ENCODE measurements at places on chromosomes 5 and 9. TPM values are rescaled to one million over a fixed set of nuclear protein-coding genes. Genes with fewer than 3 reads are reported as not detected.

GRCh38 chr5:63928451-63928850 is 33.8 kb downstream of the HTR1A start:
- no peak for DNase-seq

Gene RNF180
- total RNA-seq = 5.6 TPM

DNA sequence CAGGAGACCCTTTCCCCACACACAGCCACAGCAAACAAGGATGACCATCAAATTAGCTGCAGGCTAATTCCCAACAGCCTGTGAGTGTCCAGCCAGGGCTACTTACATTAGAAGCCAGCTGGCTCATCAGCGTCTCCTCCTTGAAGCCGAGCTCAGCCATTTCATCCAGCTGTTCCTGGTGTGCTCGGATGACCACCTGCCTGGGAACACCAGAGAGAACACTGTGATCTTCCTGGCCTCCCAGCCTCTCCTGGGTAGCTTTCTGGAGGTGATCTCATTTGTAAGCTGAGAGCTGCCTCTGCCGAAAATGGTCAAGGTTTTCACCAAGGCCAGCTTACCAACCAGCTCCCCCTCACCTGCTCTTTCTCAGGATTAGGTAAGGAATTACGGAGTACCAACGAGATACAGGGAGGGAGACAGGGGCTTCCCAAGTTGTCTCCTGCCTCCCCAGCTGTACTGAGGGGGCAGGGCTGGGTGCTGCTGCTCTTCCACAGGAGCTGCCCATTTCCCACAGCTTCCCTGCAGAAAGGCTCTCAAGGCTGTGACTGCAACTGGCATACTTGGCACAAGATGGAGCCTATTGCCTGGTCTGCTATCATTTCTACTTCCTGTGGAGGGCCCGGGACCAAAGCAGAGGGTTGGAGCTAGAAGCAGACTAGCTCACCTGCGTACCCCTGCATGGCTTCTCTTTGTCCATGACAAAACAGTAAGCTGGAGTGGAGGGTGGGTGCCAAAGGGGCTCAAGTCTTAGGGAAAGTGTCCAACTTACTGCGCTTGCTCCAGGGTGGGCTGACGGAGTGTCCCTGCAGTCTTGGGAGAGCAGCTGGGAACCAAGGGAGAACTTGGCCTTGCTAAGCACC is 73.9 kb downstream of the KIF24 start:
- no peak for DNase-seq

Gene CBY3
- not detected for total RNA-seq

DNA sequence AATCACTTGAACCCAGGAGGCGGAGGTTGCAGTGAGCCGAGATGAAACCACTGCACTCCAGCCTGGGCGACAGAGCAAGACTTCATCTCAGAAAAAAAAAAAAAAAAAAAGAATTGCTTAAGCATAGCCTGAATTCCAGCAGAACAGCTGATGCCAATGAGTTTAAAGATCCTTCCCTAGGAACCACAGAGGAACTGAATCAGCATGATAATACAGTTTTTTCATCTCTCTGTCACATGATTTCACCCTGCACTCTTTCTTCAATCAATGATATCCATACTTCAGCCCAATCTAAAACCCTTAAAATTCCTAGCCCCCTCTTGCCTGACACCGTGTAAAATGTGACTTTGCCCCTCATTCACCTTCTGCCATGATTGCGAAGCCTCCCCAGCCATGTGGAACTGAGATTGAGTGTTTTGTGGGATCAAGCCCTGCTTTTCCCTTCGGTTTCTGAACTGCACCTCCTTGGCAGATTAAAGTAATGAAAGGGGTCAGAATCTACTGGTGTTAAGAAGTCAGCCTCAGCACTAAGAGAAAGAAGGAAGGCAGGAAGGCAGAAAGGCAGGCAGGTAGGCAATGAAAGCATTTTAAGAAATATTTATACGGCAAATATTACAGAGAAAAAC is 20.9 kb upstream of the DMXL1 start:
- DNase-seq = peak; percentile 53

DNA sequence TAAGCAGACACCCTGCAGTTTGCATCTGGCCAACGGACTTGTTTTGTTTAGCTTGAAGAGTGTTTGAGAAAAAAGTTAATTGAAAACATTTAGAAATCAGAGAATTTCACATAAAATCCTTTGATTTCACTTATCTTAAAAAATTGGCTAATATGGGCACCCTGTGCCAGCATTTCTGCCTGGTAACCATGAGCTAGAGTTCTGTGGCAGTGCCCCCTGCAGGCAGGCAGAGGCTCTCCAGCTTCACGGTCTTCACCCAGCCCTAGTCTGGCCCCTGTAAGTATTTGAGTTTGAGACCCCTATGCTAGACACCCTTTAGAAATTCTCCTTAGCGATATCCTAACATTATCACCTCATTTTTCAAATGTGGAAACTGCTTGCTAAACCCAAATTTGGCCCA is 18.8 kb upstream of the FANCC start:
- DNase-seq = no peak

Gene HTR1A
- not detected for total RNA-seq

Gene OLFML2A
- total RNA-seq = 5.5 TPM

DNA sequence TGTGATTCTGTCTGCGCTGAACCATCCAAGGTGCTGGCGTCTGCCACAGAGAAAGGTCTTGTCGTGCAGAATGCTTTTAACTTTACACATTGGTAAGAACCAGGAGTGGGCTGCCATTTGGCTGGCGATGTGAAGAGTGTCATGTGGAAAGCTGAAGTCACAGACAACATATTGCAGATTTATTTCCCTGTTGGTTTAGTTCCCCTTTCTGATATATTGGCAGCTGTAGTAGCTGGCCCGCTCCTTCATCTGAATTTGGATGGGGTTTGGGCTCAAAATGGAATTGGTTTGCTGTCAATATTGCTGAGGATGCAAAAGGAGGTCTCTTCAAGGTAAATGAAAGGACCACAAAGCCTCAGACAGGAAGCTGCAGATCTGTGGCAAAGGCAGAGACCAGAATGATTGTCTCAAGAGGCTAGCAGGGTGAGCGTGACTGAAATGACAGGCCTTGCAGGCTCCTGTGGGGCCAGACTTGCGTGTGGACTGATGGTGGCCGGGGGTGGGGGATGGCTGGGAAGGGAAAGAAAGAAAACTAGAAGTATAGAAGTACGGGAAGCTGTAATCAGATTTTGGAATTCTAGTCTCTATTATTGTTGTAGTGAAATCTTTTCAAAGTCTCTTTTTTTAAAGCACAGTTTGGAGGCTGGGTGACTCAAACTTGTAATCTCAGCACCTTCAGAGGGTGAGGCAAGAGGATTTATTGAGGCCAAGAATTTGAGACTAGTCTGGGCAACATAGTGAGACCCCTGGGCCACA is 25.1 kb upstream of the CD180 start:
- no peak for DNase-seq

Gene NXNL2
- 7.7 TPM for total RNA-seq

Gene IFNA13
- not detected for total RNA-seq

- no peak for DNase-seq
Measured at GRCh38 chr5:30686530-30686929, 507.0 kb upstream of the CDH6 start.

Gene INSL6
- 0.64 TPM for total RNA-seq

Gene KLF4
- 3.5 TPM for total RNA-seq

- no peak for DNase-seq
Measured at GRCh38 chr9:4932681-4933080, 52.4 kb upstream of the JAK2 start.

DNA sequence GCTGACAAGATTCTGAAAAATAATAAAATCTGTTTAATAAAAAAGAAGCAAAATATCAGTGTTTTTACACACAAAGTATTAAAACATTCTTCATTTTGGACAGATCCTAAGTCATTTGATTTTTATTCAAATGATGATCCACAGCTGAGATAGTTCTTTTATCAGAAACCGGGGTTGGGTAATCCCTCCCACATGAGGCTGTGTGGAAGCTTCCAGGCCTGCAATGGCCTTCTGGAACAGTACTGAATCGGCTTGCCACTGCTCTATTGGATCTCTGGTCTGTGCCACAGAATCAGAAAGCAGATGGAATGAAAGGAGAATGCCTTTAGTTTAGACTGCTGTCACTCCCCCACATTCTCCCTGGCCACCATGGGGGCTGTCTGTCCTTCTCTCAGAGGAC is 6.1 kb upstream of the C5orf58 start:
- DNase-seq = no peak

- peak; percentile 76 for DNase-seq
Measured at GRCh38 chr5:68252673-68253623, 37.4 kb downstream of the PIK3R1 start.

Gene KIF4B
- total RNA-seq = not detected

DNA sequence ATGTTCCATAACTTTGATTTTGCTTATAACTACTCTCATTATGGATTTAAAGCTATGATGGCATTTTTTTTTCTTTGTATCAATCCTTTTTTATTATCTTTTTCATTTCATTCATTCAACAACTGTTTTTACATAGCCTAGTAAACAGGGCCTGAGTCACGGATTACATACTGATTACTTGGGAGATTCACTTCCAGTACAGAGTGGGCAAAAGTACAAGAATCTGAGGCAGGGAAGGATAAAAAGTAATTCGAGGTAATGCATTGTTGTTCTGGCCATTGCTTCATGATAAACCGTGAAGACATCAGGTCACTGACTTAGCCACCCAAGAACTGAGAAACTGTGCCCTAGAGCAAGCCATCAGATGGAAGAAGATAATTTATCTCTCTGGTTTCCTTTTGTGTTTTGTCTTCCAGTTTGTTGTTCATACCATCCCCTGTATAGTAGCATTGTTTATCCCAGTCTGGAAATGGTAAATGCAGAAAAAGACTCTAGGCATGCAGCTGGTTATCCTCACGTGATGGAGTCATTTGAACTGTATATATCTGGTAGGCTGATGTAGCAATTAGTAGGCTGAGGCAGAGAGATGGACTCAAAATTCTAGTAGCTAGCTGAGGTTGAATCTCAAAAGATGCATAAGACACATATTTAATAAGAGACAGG is 145.6 kb downstream of the CNTLN start:
- DNase-seq = peak; percentile 39

Gene ZNF879
- total RNA-seq = 5.6 TPM

GRCh38 chr5:154309371-154309745 is 118.8 kb downstream of the GALNT10 start:
- no peak for DNase-seq

DNA sequence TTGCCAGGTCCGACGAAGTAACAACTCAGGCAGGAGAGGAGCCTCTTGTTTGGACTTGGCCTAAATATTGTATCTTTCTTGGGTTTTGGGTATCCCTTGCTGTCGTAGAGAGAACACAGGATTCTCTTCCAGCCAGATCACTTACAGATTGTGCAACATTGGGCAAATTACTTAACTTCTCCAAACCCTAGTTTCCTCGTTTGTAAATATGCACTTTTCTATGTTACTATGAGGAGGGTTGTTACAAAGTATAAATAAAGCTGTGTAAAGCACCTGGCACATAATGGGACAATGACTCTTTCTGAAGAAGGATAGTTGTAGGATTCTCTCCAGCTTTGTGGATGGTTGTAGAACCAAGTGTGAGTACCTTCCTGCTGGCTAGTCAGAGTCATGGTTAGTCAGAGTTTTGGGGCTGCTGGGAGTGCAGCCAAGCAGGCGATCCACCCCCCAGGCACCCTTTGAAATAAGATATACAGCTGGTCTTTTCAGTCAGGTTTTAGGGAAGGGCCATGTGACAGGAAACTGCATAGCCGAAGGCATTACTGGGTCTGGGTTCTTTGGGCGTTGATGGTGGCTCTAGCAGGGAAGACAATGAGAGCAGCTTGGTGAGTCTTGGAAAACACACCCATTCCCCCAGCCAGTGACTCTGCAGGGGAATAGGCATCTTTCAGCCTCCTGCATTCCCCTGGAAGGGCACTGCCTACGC is 49.9 kb upstream of the GDNF start:
- DNase-seq = peak; percentile 33

DNA sequence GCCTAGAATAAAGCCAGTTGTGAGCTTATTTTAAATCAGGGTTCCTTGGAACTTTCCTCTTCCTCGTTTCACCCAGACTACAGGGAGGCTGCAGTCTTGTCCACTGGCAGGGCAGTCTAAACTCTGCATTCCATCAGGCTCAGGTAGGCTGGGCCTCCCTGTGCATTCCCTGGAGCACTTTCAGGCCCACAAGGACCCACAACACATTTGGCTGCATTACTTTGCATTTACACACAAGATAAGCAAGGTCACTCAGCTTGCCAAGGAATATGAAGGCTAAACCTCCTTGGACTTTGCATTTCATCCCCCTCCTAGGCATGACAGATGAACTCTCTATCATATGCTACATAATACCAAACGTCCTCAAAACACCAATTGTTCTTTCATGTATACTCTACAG is 104.2 kb downstream of the MARCHF3 start:
- DNase-seq = no peak

Gene SPINK7
- total RNA-seq = not detected

Gene PCDHGB5
- 25.0 TPM for total RNA-seq

- DNase-seq = peak; percentile 59
Measured at GRCh38 chr9:5951686-5952211, 61.1 kb downstream of the MLANA start.

GRCh38 chr5:178808886-178809285 is 50.9 kb upstream of the ZNF354B start:
- peak; percentile 8 for DNase-seq

Gene PDE6A
- total RNA-seq = not detected

DNA sequence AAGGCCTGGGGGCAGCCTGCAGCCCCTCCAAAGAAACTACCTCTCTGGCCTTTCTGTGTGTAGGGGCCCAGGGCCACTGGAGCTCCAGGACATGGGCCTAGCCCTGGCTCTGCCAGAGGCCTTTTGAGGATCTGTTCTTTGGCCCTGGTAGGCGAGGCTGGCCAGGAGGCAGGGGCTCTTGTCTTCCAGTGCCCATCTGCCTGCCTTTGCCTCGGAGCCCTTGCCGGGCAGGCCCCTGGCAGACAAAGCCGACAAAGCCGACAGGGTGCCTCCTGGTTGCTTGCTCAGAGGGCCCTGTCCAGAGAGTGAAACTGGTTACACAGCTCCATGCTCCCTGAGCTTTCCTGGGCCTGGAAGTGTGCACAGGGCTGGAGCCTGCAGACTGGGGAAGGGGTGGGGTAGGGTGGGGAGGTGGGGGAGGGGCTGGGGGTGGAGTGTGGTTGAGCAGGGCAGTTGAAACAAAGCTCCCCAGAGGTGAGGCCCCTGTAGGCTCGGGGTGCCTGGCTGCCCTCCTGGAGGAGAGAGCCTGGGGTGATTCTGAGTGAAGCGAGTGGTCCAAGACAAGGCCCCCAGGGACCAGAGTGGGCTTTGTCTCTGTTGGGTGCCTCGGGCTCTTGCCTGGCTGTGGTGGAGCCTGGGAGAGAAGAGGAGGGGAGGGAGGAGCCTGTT is 29.3 kb downstream of the PTPA start:
- DNase-seq = peak; percentile 67

Gene ADAMTS16
- 2.6 TPM for total RNA-seq

- DNase-seq = no peak
Measured at GRCh38 chr5:67561151-67561932, 364.7 kb upstream of the CD180 start.

Gene PDGFRB
- 341 TPM for total RNA-seq

All from fibroblast of villous mesenchyme (primary cell).